Esophagus squamous epithelium (tissue), 5 donors: ENCODE measurements at places on chromosomes 16 and 17. TPM values are rescaled to one million over a fixed set of nuclear protein-coding genes. Genes with fewer than 3 reads are reported as not detected.

DNA sequence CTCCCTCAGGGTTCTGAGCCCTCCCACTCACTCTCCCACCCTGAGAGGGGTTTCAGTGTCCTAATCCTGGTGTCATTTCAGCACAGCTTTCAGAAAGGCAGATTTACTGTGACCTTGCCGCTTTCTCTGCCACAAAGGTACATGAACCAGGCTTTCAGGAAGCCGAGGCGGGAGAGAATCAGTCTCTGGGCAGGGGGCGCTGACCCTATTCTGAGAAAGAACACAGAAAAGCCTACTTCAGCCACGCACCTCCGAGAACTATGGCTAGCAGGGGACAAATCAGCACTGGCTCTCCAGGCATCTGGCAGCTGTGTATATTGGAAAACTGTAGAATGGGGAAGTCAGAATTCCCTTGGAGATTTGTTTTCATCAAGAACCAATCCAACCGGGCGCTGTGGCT, 57.7 kb upstream of the BCAR1 start:
- H3K36me3 ChIP-seq = no peaks in the 10 kb centered on the region
- H3K4me3 ChIP-seq = no peak overlapping the region
- no peak for DNase-seq
- H3K27ac ChIP-seq = no peak overlapping the region
- no peaks in the 10 kb centered on the region for H3K27me3 ChIP-seq

The PRAC2 gene
- total RNA-seq = not detected

DNA sequence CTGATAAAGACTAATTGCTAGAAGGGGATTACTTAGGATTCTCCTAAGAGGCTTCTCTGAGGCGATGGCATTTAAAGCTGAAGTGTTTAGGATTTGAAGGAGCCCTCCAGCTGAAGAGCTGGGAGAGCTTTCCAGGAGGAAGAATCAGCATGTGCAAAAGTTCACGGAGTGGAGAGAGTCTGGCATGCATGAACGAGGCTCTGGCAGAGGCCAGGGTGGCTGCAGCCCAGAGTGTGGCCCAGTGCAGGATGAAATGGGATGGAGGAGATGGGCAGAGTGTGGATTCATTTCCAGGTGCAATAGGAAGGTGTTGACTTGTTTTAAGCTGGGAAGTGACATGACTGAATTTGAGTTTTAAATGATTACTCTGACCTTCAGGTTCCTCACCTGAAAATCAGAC, 249.0 kb upstream of the CCL2 start:
- no peaks in the 10 kb centered on the region for H3K27me3 ChIP-seq
- no peaks in the 10 kb centered on the region for H3K36me3 ChIP-seq
- H3K4me3 ChIP-seq = no peak overlapping the region
- H3K27ac ChIP-seq = no peak overlapping the region

- peak overlapping the region; percentile 95 for H3K27ac ChIP-seq
- DNase-seq = no peak
- H3K4me3 ChIP-seq = no peak overlapping the region
- no peaks in the 10 kb centered on the region for H3K36me3 ChIP-seq
- no peaks in the 10 kb centered on the region for H3K27me3 ChIP-seq
Measured at GRCh38 chr16:70695331-70696070, 9.6 kb upstream of the MTSS2 start.

DNA sequence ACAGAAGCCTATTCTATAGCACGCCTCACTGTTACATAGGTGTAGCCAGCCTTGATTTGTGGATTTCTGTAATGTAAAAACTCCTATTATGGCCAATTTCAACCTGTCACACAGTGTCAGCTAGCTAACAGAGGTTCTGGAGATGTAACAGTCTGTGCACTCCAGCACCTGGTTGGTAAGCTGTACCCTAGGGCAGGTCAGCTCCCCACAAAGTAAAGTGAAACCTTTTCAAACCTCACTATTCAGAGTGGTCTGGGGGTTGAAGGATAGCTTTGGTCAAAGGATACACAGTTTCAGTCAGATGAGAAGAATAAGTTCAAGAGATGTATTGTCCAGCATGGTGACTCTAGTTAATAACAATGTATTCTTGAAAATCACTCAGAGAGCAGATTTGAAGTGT, 28.5 kb upstream of the TBX2 start:
- H3K27ac ChIP-seq = no peak overlapping the region
- no peak overlapping the region for H3K4me3 ChIP-seq
- no peaks in the 10 kb centered on the region for H3K27me3 ChIP-seq
- no peak for DNase-seq
- H3K4me1 ChIP-seq = no peaks in the 10 kb centered on the region

- DNase-seq = no peak
- no peak overlapping the region for H3K27ac ChIP-seq
- H3K4me3 ChIP-seq = no peak overlapping the region
- no peaks in the 10 kb centered on the region for H3K27me3 ChIP-seq
- H3K36me3 ChIP-seq = no peaks in the 10 kb centered on the region
- H3K4me1 ChIP-seq = peaks cover 6% of the 10 kb centered on the region
Measured at GRCh38 chr17:29066606-29067005, 23.7 kb downstream of the PIPOX start.

DNA sequence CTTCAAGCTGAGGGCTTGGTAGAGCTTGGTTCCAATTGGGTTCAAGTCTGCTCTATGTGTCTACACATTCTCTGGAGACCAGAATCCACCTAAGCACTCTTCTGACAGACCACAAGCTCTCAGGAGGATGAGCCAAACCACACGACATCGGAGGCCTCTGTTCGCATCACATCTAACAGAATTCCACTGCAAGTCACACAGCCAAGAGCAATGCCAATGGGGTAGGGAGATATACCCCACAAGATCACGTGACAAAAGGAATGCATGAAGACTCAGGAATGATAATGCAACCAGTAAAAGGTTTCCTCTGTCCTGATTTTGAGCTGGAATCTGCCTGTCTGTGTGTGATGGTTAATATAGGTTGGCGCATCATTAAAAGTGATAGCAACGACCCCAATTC, 46.6 kb upstream of the RPL38 start:
- no peak for DNase-seq
- peaks cover 9% of the 10 kb centered on the region for H3K4me1 ChIP-seq
- H3K36me3 ChIP-seq = no peaks in the 10 kb centered on the region
- no peak overlapping the region for H3K27ac ChIP-seq
- H3K27me3 ChIP-seq = no peaks in the 10 kb centered on the region

The ETV4 gene
- total RNA-seq = 9.4 TPM

DNA sequence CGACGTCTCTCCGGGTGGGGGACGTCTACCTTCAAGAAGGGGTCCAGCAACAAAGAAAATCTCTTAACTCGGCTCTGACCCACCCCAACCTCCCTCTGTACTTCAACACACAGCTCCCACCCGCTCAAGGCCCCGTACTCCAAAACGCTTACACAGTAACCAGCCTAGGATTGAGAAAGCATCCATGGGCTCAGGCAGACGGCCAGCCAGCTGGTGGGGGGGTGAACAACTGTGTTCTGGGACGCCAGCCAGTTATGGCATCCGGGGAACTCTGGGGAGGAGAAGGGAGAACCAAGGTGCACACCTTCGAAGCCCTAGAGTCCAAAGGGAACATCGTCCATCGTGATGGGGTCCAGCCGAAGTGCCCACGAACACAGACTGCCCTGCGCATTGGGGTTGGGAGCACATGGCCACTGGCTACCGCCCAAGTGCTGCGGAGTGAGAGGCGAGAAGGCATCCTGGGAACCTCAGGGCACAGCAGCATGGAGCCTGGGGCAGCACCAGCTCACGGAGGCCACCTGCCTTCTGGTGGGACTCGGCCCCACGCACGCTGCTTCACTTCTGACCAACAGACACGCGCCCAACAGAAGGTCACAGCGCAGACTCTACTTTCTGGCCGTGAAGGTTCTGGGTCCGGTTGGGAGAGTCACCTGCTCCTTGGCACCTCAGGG, 14.3 kb downstream of the SLC16A3 start:
- peak overlapping the region; percentile 47 for H3K27ac ChIP-seq
- peaks cover 82% of the 10 kb centered on the region for H3K36me3 ChIP-seq
- H3K4me1 ChIP-seq = peaks cover 79% of the 10 kb centered on the region
- H3K27me3 ChIP-seq = no peaks in the 10 kb centered on the region

DNA sequence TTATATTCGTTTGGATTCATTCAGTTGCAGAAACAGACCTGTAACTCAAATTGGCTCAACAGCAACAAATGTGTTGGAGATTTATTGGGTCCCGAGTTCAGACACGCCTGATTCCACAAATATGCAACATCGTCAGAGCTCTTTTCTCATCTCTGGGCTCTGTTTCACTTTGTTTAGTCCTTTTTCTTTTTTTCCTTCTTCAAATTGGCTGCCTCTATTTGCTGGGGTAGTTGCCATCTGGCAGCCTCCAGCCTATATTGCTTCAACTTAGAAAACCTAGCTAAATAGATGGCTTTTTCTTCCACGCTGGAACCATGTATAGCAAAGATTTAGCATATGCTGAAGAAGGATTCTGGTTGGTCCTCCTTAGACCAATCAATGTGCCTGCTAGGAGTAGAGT, 398.5 kb downstream of the RBFOX1 start:
- no peak overlapping the region for H3K27ac ChIP-seq
- no peak overlapping the region for H3K4me3 ChIP-seq
- H3K36me3 ChIP-seq = no peaks in the 10 kb centered on the region
- no peaks in the 10 kb centered on the region for H3K4me1 ChIP-seq
- DNase-seq = no peak
- H3K27me3 ChIP-seq = no peaks in the 10 kb centered on the region

GRCh38 chr17:81311946-81312345, 16.8 kb upstream of the SLC38A10 start:
- no peaks in the 10 kb centered on the region for H3K27me3 ChIP-seq
- no peak for DNase-seq
- peaks cover 26% of the 10 kb centered on the region for H3K4me1 ChIP-seq
- H3K36me3 ChIP-seq = no peaks in the 10 kb centered on the region

The ATP2A3 gene
- 9.9 TPM for total RNA-seq
